Activated T-helper 17 cell treated with anti-CD3 and anti-CD28 coated beads, Interleukin-2, amount 50 U/mL, for 72 hours (primary cell): ENCODE measurements at places on chromosomes 1 and 21. TPM values are rescaled to one million over a fixed set of nuclear protein-coding genes. Genes with fewer than 3 reads are reported as not detected.

The RGS1 gene
- 64.7 TPM for total RNA-seq

The LCE3E gene
- not detected for total RNA-seq

The PGLYRP4 gene
- 0.26 TPM for total RNA-seq

The OR2T11 gene
- total RNA-seq, result not detected

GRCh38 chr1:152185544-152186391 is 26.7 kb upstream of the RPTN start:
- ATAC-seq, result peak; percentile 46

- ATAC-seq, result peak; percentile 80
Observed at GRCh38 chr1:65393347-65393746, 27.1 kb upstream of the LEPR start.

DNA sequence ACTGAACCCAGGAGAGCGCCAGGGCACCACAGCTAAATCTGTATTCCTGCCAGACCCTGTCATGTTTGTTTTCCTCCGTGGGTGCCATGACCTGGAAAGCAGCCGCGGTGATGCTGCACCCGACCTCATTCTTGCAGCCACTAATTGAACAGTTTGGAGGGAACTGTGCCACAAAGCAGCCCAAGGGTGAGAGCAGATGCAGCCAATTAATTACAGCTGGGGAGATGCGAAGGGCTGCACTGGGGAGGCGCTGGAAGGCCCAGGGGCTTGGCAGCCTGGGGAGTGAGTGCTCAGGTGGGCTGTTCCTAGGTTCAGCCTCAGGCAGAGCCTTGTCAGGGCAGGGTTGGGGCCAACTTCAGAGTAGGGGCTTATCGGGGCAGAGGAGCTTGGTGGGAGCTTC is 158.4 kb upstream of the CD34 start:
- no peak for ATAC-seq

DNA sequence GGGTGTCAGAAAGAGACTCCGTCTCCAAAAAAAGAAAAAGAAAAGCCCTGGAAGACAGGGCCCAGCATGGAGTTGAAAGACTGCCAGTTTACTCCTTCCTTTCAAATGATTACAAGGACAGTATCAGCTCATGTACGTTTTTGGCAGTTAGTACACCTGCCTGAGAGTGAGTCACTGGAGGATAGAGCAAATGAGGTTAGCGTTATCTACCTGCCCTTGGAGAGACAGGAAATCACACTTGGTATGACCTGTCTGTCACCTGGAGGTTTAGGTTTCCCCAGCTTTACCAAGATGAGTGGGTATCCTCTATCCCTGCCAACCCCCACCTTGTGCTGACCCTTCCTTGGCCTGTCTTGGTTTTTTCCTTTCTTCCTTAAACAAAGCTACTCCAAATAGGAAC is 96.8 kb upstream of the BMP8A start:
- peak; percentile 44 for ATAC-seq

DNA sequence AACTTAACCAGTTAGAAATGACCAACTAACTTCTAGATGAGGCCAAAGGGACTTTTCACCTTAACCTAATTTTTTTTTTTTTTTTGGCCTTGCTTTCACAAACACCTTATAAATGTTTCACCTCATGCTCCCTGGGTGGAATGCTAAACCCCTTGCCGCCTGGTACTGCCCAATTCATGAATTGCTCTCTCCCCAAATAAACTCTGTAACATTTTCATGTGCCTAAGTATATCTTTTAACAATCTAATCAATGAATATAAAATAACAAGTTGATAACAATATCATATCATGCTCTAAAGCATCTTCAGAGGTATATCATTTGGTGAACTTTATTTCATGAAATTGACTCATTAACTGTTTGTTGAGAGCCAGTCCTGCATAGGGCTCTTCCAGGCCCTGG is 10.9 kb upstream of the CNN3 start:
- ATAC-seq, result no peak

- ATAC-seq, result no peak
Observed at GRCh38 chr1:240234485-240235210, 143.0 kb downstream of the FMN2 start.

- ATAC-seq, result no peak
Observed at GRCh38 chr1:227167276-227168101, 150.8 kb downstream of the CDC42BPA start.

DNA sequence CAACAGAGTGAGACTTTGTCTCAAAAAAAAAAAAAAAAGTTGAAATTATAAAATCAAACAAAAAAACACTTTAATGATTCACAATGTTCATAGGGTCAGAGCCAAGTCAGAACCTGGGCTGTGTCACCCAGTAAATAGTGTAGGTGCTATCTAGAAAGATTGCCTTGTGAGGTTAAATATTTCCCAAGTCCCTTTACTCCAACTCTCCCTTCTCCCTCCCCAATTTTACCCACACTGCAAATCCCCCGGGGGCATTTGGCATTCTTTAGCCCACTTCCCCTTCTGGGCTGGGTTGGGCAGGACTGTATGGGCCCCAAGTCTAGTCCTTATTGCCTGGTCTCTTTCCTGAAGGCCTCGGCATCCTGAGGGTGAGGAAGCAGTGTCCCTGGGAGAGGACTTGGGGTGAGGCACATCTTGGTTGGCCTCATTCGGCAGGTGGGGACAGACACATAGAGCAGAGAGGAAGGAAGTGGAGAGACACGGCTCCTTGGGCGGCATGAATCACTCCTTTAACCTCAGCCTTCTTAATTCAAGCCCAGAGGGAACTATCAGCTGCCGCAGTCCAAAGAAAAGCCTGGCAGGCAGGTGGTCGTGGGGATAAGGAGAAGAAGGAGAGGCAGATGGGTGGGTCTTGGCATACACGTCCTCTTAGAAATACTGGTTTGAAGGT is 8.2 kb downstream of the ADORA1 start:
- peak; percentile 82 for ATAC-seq

- ATAC-seq, result peak; percentile 70
Observed at GRCh38 chr1:165424454-165425216, 20.3 kb downstream of the RXRG start.
